ENCODE measurements at places on chromosomes 6 and 20. TPM values are rescaled to one million over a fixed set of nuclear protein-coding genes. Genes with fewer than 3 reads are reported as not detected.

PRL gene
- not detected for total RNA-seq

TCF15 gene
- 3.7 TPM for total RNA-seq

FAM209A gene
- total RNA-seq = not detected

BIRC7 gene
- total RNA-seq = not detected
